ENCODE measurements at places on chromosomes 11 and 22.

- peak; percentile 59 for DNase-seq
Measured at GRCh38 chr11:103601225-103601846, 435.1 kb upstream of the DDI1 start.

GRCh38 chr22:47779474-47779873, 1017.0 kb downstream of the TBC1D22A start:
- no peak for DNase-seq

DNA sequence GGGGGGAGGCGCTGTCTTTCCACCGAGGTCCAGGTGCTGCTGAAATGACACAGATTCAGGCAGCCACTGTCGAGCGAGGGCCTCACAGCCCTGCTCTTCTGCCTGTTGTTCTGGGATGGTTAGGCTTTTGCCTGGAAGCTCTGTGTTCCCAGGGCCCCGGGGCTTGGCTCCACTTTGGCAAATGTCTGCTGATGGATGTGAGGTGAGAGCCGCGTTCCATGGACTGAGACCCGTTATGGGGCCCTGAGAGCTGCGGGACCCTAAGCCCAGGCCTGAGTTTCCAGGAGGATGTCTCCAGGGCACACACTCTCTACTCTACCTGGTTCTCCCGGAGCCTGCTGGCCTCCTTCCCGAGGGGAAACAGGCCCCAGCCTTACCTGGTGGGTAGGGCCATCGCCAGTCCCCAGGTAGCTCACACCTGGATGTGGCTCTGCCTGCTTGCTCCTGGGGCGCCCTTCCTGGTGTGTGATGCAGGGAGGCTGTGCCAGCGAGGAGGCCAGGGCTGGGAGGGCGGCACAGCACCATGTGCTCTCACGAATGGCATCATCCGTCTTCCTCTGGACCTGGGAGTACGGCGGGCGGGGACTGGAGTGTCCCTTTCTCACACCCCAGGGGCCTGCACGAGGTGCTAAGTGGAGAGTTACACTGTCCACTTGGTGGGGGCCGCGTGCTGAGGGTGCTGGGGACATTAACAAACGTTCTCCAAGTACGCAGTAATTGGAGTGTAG, 435.5 kb downstream of the TBC1D22A start:
- DNase-seq = no peak

DNA sequence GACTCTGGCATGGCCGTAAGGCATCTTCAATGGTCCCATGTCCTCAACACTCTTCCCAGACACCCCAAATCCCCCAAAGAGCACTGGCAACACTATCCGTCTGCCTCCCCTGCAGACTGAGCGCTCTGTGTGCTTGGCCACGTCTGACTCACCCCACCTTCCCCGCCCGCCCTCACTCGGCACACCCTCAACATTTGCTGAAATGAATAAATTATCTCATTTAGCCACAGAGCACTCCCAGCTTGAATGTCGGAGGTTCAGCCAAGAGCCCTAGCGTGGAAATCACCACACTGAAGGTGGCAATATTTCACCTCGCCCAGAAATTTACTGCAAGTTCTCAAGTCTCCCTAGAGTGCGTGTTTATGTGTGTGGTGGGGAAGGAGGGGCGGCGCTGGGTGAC, 46.6 kb upstream of the TCF20 start:
- DNase-seq = no peak

DNA sequence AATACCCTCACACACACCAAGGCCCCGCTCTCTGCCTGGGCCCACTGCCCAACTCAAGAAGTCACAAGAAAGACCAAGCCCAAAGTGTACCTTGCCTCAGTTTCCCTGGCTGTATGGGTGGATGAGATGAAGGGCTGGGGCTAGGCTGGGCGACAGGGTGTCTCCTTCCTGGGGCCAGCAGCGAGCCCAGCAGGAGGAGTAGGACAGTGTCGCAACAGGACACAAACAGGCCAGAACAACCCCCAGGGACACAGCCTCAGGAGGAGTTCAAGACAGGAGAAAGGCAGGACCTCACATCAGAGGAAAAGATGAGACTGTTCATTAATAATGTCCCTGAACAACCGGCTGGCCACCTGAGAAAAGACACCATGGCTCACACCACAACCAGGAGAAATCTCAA, 13.3 kb downstream of the CSNK1E start:
- DNase-seq = no peak

DNA sequence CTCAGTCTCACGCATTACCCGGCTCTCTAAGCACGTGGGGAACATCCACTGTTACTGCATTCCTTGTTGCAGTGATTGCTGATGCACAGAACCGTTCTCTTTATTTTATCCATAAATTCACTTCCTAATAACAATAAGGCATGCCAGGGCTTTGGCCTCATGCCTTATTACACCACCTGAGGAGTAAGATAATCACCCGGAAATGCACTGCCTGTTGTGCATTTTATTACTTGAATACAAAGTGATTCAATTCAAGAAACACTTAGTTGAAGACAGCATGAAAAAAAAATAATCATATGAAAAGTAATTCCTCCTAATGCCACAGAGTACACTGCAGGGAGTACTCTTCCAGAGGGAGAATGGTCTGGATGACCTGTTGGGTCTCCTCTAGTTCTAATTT, 19.2 kb downstream of the EFCAB6 start:
- no peak for DNase-seq

GRCh38 chr22:20918663-20919218, 1.5 kb downstream of the CRKL start:
- no peak for DNase-seq

- DNase-seq = no peak
Measured at GRCh38 chr11:47593934-47594855, at the start of gene C1QTNF4. Gene C1QTNF4 (minus strand): TSS chr11:47594411. CDS start chr11:47590810, 3,601 bp downstream.

- DNase-seq = no peak
Measured at GRCh38 chr11:130474637-130475400, 26.4 kb downstream of the ADAMTS15 start.

GRCh38 chr22:33781411-33781810, 138.9 kb downstream of the LARGE1 start:
- DNase-seq = no peak

- peak; percentile 37 for DNase-seq
Measured at GRCh38 chr11:57801183-57801485, 39.5 kb downstream of the CTNND1 start.

GRCh38 chr11:66289548-66290329, 796 bp upstream of the YIF1A start:
- peak; percentile 79 for DNase-seq

DNA sequence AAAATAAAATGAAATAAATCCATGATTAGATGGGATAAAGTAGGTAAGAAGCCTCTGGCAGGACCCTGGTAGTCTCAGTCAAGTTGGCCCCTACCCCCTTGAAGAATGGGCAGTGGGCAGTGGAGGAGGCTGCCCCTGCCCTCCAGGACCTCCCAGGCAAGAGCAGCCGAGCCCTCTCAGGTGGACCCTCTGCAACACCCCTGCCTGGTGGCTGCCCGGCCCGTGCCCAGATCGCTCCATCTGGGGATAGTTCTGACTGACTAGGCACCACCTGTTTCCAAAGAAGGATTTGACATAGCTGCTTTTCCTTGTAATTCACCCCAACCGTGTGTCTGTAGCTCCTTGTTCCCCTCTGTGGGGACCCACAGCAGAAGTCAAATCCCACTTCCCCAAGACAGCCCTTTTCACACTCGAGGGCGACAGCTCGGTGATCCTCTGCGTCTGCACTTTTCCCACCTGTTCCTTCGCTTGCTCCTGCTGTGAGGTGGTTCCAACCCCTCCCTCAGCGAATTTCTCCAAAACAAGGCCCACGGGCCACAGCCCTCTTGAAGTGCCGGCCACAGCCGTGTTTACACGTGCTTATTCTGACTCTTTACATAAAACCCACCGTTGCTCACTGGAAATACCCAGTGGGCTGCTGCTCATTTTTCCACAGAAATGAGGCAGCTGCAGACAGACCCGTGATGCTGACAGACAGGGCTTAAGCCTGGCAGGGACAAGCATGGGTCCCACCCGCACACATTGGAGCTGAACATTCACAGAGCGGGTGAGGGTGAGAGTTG, 5.5 kb upstream of the TMPRSS13 start:
- no peak for DNase-seq

Measured in suppressor macrophage treated with lipopolysaccharide for 1 hour (primary cell).